ENCODE measurements at places on chromosomes 5 and 9.

DNA sequence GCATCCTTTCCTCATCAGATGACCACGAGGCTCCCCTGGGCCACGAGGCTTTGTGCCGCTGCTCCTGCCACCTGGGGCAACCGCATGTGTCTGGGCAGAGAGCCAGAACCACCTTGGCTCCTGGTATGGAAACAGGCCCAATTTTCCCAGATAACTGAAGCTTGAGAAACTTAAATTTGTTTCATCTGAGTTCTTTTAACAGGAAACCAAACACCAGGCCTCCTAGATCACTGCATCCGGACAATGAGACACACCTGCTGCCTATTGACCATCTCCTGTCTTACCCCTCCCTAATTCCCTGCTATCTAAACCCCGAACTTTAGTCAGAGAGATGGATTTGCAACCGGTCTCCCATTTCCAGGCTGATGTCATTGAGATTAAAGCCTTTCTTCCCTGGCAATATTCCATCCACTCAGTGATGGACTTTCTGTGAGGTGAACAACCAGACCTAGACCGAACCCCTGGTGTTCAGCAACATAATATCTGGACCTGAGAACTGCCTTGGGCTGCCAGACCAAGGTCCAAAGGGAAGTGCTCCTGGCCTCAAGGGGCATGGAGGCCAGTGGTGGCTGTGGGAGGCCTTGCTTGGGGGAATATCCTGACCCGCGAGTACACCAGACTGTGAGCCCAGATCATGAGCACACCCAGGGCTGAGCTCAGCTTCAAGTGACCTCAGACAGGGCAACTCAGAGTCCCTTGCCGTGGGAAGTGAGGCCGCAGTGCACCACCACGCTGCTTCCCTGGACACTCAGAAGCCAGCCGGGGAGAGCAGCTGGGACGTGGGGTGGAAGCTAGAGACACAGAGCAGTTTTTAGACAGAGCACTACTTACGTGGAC, 199.7 kb downstream of the HSPA4 start:
- no peak for DNase-seq

GRCh38 chr5:170511551-170512258, 7.9 kb downstream of the KCNIP1 start:
- no peak for DNase-seq

GRCh38 chr5:60699288-60699608, 718 bp downstream of the DEPDC1B start:
- no peak for DNase-seq

DNA sequence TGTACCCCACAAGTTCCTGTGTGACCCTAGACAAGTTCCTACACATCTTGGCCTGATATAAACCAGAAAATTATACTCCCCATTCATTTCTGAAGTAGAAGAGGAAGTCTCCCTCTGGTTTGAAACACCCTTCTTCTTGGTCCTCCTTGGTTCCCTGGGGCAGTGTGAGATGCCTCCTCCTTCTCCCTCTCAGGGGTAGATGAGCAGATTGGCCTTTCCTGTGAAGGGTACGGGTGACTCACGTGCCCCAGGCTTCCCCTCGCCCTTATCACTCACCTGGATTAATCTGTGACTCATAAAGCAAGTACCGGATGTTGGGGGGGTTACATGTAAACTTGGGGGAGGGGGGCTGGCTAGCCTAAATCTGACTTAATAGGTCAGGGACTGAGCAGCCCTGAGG, 11.1 kb upstream of the AQP3 start:
- peak; percentile 20 for DNase-seq

- peak; percentile 95 for DNase-seq
Measured at GRCh38 chr9:91978740-91979414, 28.8 kb upstream of the ROR2 start.

GRCh38 chr5:21049901-21050300, 1061.9 kb upstream of the CDH18 start:
- no peak for DNase-seq

DNA sequence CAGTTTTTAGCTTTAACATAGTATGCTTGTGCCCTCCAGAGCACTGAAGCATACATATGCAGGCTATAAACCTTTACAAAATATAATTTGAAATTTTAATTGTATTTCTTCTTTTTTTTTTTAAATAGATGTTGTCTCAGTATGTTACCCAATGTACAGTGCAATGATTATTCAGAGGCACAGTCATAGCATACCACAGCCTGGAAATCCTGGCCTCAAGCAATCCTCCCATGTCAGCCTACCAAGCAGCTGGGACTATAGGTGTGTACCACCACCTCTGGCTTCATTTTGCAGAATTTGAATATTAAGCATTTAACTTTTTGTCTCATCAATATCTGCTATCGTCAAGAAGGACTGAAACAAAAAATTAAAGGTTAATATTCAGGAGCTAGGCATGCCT, 16.9 kb upstream of the ZNF782 start:
- no peak for DNase-seq

GRCh38 chr9:121141706-121142105, 60.0 kb downstream of the RAB14 start:
- peak; percentile 29 for DNase-seq

DNA sequence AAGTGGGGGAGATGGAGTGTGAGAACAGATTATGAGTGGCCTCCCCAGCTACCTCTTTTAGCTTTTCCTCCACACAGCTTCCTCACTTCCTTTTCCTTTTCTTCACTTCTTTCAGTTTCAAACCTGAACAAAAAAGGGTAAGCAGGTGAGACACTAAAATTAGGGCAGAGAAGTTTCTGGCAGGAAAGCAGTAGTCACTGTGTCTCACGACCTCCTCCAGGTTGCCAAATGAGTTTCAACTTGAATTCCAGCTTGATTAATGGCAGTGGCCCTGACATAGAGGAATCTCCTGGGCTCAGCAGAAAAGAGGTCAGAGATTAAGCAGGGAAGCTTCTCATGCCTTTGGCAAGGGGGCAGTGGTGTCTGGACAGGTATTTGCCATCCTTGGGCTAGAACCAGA, 63.7 kb upstream of the SPINK5 start:
- DNase-seq = no peak

- no peak for DNase-seq
Measured at GRCh38 chr9:112839331-112839730, 51.3 kb downstream of the SLC46A2 start.

DNA sequence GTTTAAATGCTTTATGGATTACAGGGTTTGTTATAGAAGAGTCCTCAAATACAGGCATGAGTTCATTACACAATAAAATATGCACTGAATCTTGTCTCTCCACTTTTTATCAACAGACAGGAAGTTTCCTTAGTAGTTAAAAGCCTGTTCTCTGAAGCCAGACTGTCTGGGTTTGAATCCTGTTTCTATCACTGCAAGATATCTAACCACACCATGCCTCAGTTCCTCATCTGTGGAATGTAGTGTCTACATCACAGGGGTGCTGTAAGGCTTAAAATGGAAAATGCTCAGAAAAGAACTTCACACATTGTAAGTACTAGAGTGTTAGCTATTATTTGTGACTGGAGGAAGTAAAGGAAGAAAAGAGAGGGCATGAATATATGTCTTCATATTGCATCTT, 9.3 kb downstream of the LIX1 start:
- DNase-seq = peak; percentile 5

DNA sequence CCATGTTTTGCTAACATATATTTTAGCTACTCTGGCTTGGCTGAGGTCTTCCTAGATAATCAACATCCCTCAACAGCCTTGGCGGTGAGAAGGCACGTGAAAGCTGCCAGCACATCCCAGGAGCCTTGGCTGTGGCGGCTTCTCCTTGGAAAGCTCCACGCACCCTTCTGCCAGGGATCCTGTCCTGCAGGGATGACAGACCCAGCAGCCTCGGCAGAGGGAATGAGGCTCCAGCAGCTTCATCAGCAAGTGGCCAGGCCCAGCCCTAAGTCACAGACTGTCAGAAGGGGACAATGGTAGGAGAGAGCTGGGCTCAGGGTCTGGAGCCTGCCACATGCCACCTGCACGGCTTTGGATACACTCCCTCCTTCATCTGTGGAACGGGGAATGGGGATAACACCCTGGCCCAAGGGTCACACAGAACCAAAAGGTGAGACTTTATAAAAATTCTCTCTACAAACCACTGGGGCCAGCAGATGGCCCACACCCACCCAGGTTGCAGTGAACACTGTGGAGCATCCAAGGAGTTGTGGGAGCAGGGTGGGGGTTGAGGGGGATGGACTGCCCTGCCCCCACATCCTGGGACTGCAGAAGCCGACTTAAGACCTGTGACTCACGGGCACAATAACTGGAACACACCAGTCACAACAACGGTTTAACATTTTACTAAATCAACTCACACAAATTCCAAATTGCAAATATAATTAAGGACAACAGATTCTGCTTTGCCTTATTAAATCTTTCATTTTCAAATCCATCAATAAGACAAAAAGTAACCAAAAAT, 65.1 kb downstream of the MACROH2A1 start:
- DNase-seq = peak; percentile 42

DNA sequence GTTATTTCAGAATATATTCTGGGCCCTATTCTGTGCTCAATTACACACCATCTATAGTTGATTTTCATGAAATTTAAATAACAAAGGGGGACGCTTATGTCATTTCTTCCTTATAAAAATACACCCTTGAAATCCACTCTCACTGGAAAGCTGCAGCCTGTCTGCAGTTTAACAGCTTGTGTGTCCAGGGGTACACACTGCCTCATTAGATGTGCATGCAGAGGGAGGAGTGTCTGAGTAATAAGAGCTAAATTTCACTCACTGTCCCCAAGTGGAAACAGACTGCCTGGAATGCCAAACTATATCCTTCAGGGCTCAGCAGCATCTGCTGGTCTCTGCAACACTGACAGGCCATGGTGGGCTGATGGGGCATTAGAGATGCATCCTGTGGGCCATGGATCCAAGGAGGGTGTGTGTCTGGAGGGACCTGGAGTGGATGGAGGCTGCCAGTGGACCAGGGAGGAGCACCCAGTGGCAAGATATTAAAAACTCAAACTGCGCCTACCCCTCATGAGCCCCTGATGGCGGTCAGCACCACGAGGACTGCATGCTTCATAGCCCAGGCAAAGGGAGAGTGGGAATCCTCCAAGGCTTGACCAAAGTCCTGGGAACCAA, 15.8 kb upstream of the TIFAB start:
- DNase-seq = no peak

DNA sequence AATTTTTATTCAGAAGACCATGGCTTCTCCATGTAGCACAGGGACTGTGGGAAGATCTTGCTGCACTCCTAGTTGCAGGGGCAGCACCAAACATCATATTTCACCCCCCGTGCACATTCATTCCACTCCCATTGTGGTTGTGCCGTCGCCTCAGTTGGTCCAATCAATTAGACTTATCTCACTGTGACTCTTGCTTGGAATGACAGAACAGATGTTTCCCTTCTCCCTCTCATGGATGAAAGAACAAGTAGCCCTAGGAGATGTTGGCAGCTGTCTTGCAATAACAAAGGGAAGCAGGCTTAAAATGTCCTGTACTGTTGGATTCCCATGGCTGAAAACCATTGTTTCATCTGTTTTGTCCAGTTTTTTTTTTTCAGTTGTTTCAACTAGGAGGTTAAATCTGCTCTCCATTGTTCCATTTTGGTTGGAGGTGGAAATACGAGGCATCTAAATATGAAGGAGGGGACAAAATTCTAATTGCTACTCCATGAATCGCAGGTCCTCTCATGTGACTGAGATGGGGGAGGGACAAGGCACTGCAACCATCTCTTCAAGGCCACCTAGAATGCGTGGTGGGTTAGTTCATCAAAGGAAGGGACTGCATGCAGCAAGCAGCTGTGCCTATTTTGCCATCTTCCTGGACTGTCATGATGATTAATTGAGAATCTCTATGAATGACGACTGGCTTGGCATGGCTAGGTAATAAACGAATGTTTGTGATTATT, 214.4 kb downstream of the NSG2 start:
- no peak for DNase-seq

DNA sequence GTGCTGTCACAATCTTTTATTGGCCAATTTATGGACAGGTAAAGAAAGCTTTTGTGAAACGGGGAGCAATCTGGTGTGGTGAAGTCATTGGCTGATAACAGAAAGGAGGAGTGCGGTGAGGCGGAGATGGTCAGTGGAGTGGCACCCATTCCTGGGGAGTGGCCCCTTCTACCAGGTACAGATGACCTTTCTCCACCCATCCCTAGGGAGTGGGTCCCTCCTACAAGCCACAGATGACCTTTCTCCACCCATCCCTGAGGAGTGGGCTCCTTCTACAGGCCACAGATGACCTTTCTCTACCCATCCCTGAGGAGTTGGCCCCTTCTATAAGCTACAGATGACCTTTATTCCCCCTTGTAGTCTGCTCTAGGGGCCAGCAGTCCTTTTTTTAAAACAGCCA, 267.6 kb upstream of the IRX2 start:
- DNase-seq = no peak

- no peak for DNase-seq
Measured at GRCh38 chr9:90919883-90920282, 118.3 kb downstream of the SYK start.

DNA sequence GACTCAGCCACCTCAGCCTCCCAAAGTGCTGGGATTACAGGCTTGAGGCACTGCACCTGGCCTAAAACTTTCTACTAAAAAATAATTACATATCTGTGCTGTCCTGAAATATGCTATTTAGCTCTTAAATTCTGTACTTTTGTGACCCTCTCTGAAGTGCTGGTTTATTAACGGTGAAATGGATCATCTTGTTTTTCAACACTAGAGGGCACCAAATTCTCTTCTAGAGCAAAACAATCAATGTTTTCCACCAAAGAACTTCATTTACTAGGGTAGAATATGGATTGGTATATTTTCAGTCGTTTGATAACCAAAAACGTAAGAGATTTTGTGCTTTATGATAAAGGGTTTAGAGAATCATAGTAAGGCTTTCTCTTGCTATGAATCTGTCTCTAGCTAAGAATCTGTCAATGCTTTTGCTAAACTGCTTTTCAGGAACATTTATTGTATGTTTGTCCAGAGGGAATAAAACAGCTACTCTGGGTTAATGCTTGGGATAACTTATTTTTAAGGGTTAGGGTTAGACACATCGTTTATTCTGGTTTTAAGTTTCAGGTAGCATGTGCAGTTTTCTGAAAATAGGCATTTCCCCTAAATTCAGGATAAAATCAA, 63.6 kb downstream of the RNF180 start:
- DNase-seq = peak; percentile 30

- DNase-seq = peak; percentile 81
Measured at GRCh38 chr5:133952729-133953567, 15.5 kb downstream of the C5orf15 start.

DNA sequence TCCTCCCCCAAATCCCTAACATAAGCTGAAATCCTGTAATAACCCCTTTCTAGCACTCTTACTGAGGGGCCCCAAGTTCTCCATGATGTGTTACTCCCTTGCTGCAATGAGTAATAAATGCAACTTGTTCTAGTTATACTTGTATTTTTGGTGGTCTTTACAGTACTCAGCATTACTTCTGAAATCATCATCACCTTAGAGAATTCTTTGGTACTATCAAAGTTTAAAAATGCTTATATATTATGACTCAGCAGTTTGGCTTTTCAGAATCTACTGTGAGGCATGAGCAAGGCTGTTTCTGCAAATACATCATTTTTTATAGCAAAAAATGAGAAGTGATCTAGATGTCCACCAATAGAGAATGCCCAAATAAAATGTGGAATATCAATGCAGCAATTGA, 20.7 kb upstream of the ROPN1L start:
- DNase-seq = peak; percentile 71
